Cardiac muscle cell (in vitro differentiated cells and primary cell): ENCODE measurements at places on chromosomes 7 and 10. TPM values are rescaled to one million over a fixed set of nuclear protein-coding genes. Genes with fewer than 3 reads are reported as not detected.
A peak's percentile ranks its signal among the peaks of the same experiment; 100 is the strongest.

DNA sequence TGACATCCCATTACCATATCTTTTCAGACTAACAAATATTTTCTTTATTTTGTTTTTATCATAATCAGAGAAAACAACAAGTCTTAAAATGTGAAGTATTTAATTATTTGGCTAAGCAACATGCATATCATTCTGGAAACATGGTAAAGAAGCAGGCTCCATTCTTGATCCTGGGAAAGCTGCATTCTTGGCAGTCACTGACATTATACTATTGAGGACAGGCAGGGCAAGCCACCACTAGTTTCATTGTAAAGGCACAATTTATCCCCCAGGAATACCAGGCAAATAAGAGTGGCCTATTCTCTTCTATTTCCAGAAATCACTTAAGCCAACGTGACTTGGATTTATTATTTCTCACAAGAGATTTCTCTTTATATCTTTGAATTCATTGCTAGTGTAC lies 153.8 kb upstream of the AKR1E2 start:
- no peak overlapping the region for H3K4me3 ChIP-seq
- no peak overlapping the region for H3K27ac ChIP-seq
- DNase-seq: no peak
- no peaks in the 10 kb centered on the region for H3K27me3 ChIP-seq

The OR9A2 gene
- polyA plus RNA-seq: not detected in 2 replicates

DNA sequence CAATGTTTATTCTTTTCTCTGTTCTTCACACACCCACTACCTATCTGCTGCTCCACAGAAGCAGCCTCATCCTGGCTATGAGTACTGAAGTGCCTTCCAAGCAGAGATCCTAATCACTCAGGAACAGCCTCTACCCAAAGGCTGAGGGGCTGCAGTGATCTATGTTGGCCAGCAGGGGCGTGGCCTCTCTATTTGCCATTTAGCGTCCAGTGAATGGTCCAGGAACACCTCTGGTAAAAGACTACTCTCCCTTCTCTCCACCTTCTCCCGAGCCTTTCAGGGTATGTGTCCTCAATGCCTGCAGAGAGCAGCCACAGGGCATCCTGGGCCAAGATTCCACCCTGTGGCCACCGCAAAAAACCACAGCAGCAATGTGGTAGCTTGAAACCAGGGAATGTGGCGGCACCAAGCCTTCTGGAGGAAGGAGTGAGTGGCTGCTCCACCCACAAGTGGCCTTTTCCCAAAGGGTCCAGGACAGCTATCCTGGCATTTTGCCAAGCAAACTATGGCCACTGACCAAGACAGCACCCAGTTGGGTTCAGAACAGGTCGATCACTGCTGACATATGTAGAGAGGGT lies 70.9 kb downstream of the SYPL1 start:
- H3K4me1 ChIP-seq: peaks cover 4% of the 10 kb centered on the region
- H3K27ac ChIP-seq: no peak overlapping the region
- no peak for DNase-seq
- no peaks in the 10 kb centered on the region for H3K36me3 ChIP-seq
- no peak overlapping the region for H3K4me3 ChIP-seq

GRCh38 chr10:67696029-67696428 lies at the start of gene CTNNA3:
Gene CTNNA3 (minus strand): TSS chr10:67696195.
- H3K36me3 ChIP-seq: no peaks in the 10 kb centered on the region
- peak within 1 kb of the TSS; percentile 68 for H3K4me3 ChIP-seq
- H3K27ac ChIP-seq: peak within 1 kb of the TSS; percentile 97
- H3K27me3 ChIP-seq: no peaks in the 10 kb centered on the region
- peak; percentile 87 for DNase-seq
- H3K4me1 ChIP-seq: peaks cover 32% of the 10 kb centered on the region

- no peaks in the 10 kb centered on the region for H3K27me3 ChIP-seq
- H3K4me1 ChIP-seq: no peaks in the 10 kb centered on the region
- peak overlapping the region; percentile 12 for H3K27ac ChIP-seq
- DNase-seq: peak; percentile 87
Measured at GRCh38 chr10:18610517-18610916, 40.9 kb downstream of the NSUN6 start.

DNA sequence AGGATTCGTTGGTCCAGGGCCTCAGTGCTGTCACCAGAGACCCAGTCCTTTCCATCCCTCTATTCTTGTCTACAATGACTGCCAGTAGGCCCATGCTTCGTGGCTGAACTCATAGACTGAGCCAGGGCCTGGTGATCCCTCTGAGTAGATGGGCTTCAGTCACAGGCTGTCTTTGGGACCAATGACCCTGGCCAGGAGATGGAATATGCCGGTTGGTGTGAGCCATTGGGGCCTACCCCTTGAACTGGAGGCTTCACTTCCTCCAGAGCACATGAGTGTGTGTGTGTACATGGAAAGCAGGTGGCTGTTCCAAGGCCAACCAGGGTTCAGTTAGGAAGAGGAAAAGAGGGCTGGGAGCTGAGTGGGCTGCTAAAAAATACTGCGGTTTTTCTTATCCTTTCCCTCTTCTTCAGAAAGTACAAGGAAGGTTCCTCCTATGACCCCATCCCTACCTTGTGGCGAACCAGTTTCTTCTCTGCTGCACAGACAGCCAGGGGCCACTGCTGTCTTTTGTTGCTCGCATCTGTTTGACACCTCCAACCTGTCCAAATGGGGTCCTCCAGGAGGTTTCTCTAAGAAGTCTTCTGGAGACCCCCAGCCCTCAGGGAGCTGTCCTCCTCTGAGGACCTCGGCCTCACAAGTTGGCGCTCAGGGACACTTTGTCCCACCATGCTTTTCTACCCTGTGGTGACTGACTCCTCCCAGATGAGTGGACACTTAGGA lies 36.6 kb downstream of the ADRA2A start:
- no peaks in the 10 kb centered on the region for H3K36me3 ChIP-seq
- no peak overlapping the region for H3K4me3 ChIP-seq
- no peak overlapping the region for H3K27ac ChIP-seq

The KBTBD2 gene
- 35.4 and 45.8 TPM in 2 replicates for polyA plus RNA-seq

DNA sequence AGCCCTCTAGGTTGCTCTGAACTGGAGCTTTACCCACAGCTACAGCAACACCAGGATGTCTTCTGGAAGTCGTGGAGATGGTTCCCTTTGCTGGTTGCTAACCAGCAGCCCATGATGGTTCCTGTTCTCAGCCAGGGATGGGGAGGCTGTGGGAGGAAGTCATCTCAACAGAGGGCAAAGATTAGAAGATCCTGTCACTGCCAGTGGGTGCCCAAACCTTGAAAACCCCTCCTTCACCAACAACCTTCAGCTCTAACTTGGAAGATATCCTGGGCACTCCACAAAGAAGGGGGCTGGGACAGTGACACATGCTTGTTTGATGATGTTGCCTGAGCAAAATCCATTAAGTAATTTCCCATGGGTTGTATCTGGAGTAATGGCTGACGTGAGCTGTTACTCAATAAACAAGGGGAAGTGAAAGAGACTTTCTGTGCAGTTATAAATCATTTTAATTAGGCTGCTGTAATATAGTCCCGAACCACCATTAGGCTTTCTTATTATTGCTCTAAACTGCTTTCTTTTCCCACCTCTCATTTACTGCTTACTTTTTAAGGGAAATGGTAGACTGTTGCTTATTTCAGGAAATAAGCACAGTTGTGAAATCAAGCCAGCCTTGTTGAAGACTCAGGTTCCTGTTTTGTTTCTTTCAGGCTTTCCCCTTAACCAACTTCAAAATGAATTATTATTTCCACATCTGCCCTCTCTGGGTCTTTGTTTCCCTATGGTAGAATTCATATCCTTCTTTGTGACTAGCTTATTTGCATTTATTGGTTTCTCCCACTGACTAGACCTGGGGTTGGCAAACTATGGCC lies 124.8 kb downstream of the PPP1R17 start:
- no peaks in the 10 kb centered on the region for H3K36me3 ChIP-seq
- DNase-seq: peak; percentile 20
- H3K4me3 ChIP-seq: no peak overlapping the region
- no peak overlapping the region for H3K27ac ChIP-seq

DNA sequence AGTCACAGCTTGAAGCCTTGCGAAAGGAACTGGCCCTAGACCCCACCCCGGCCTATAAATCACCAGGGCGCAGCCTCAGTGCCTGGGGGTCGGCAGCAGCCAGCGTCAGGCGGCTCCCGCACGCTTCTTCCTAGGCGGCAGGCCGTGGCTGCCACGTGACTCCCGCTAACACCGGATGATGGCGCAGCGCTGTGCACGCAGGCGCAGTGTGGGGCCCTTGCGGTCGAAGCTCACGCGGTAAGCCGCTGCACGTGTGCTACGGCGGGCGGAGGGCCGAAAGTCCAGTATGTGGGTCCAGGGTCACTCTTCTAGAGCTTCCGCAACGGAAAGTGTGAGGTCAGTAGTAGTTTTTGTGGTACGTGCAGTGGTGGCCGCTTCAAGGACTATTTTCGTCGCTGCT lies at the start of gene STK31:
Gene STK31 (plus strand): TSS at position 220 of the 400 bp plus-strand sequence. CDS start 67 bp downstream, at position 287.
- no peak for DNase-seq
- H3K4me3 ChIP-seq: no peak within 1 kb of the TSS
- no peaks in the 10 kb centered on the region for H3K27me3 ChIP-seq
- H3K27ac ChIP-seq: no peak within 1 kb of the TSS
- no peaks in the 10 kb centered on the region for H3K4me1 ChIP-seq
